ENCODE measurements at places on chromosomes 3 and 15.

DNA sequence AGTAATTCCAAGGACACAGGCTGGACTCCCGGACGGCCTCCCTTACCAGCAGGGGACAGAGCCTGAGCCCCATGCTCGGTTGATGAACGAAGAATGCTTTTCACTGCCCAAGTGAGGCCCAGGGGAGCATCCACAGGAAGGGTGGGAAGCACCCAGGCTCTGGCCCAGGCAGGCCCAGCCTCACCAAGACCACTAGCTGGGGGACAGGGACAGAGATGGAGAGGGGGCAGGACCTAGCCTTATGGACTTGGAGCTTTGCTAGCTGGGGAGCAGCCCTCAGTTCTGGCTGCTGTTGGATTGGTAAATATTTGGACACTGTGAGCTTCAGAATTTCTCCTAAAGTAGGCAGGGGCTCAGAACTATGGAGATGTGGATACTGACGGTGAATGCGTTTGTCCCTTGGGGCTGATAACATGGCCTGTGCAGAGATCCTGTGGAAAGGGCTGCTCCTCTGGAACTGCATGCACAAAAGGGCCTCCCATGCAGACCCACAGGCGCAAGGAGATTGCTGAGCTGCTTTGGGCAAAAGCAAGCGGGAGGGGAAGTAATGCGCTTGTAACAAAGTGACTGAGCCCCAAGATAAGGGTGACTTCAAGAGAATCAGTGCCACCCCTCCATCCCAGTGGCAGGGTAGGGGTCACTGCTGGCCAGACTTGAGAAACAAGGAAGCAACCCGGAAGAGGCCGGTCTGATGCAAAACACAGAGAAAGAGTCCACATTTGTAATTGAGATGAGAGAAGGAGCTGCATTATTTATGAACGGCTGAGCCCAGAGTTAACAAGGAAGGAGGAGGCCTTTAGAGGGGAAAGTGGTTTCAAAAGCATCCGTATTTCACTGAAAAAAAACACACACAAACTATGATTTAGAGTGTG lies 70.1 kb upstream of the MEF2A start:
- no peak for DNase-seq

DNA sequence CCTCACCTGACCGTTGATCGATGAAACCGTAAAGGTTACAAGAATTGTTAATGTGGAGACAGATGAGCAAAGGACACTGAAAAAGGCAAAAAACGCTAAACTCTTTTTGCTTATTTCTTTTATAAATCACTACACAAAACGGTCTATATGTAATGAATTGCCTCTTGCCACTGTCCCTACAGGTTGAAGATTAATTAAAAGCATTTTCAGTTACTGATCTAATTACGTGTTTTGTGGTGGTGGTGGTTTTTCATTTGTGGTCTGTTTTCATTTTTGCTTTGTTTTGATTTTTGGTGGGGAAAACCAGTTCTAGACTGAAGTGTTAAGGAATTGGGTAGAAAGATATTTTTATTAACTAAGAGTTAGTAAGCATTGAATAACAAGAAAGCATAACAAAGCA lies 299.2 kb upstream of the LRRN1 start:
- no peak for DNase-seq

GRCh38 chr3:188088948-188089685 lies 64.8 kb upstream of the LPP start:
- DNase-seq: no peak

DNA sequence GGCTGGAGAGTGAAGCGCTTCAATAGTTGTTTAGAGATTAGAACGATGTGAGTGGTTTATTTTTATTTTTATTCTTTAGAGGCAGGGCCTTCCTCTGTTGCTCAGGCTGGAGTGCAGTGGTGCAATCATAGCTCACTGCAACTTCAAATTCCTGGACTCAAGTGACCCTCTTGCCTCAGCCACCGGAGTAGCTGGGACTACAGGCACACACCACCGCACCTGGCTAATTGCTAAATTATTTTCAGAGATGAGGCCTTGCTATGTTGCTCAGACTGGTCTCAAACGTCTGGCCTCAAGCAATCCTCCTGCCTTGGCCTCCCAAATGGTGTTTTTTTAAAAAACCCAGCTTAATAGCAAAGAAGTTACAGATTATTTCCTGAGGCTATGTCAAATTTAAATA lies 29.0 kb downstream of the PPARG start:
- no peak for DNase-seq

DNA sequence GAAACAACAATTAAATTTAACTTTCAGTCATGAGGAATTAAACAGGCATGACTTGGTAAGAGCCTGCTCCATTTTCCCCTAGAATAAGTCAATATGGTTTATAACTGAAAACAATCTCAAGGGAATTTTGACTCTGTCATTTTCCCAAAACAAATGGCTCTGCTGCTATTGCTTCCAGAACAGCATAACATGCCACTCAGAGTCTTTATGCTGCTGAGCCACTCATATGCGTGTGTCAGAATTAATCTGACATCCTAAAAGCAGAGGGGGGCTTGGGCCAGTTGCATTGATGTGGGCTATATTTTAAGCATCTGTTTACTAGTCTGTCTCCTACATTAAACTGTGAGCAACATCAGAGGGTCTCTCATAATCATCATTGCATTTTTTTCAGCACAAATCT lies 111.1 kb upstream of the ABI3BP start:
- DNase-seq: no peak

GRCh38 chr3:55676643-55677042 lies 189.5 kb upstream of the WNT5A start:
- DNase-seq: peak; percentile 48

- no peak for DNase-seq
Observed at GRCh38 chr3:99903869-99904268, 86.2 kb downstream of the CMSS1 start.

DNA sequence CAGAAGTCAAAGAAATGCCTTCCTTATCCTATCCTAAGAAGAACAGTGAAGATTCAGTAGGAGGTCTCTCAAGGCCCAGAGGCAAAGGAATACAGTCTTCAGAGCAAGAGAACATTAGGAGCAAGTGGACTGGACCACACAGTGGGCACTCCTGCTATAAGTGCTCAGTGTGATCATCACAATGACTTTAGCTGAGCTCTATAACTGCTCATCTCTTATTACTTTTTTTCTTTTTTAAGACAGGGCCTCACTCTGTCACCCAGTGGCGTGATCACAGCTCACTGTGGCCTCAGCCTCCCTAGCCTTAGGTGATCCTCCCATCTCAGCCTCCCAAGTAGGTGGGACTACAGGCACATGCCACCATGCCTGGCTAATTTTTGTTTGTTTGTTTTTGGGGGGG lies 48.1 kb downstream of the COL8A1 start:
- no peak for DNase-seq

DNA sequence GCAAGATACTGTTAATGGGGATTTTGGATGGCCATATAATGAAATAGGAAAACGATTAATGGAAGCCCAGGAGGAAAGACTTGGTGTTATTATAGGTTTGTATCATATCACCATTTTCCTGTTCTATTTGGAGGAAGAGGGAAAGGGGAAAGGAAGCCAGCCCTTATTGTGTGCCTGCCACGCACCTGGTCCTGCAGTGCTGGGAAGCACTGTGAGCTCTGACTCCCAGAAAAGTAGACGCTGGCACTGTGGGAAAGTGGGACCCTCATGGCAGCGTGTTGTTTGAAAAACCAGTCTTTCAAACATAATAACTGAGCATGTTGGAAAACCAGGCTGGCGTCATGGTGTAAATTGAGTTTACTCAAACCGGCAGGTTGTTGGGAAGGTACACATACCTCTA lies 22.0 kb downstream of the CGNL1 start:
- no peak for DNase-seq

DNA sequence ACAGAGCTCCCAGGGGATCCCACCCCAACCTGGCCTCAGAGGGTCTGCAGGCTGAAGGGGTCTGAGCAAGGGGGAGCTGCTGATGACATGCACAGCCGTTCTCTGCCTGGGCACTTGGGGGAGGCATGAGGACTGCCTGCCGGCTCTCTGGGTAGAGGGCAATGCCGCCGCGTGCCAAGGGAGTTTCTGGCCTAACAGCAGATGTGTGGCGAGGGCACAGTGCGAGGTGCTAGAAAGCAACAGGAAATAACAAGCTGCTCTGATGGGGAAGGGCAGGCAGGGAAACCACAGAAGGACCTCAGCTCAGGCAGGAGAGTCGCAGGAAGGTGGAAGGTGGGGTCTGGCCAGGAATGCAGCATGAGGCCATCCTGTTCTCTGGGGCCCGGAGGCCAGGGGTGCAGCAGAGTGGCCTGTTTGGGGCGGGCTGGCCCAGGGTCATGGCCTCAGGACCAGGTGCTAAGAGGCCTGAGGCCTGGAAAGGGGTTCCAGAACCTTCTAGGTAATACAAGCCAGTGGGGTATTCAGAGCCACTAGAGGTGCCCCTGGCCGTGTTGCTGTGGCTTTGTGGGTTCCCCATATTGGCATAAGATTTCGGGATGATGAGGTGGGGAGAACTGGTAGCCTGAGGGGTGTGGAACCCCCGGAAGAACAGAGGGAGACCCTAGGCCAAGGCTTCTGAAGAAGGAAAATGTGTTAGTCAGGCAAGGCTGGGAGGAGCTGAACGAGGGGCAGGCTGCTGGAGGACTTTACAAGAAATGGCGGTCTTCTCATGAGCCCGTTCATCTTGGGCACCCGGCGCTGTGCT lies 41.2 kb downstream of the RGMA start:
- no peak for DNase-seq
